ENCODE measurements at places on chromosomes 7 and 10.

GRCh38 chr10:128530301-128530700 lies 404.1 kb upstream of the MKI67 start:
- DNase-seq: no peak

- DNase-seq: no peak
Observed at GRCh38 chr7:133703547-133703946, 423.6 kb upstream of the LRGUK start.

DNA sequence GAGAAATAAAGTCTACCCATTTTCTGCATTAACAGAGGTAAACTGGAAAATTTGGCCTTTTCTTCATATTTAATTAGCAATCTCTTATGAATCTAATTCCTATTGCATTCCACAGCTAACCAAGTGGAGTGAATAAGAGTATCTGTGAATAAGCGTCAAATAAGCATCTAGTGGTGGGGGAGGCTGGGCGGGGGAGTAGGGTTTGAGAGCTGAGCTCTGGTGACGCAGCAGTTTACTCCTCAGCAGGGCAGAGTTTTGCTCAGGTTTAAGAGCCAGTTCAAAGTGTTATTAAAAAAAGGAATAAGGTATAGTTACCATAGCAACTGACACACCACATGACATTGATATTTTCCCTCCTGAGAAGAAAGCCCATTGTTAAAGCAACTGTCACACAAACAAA lies 1346.8 kb upstream of the CELF2 start:
- DNase-seq: no peak

DNA sequence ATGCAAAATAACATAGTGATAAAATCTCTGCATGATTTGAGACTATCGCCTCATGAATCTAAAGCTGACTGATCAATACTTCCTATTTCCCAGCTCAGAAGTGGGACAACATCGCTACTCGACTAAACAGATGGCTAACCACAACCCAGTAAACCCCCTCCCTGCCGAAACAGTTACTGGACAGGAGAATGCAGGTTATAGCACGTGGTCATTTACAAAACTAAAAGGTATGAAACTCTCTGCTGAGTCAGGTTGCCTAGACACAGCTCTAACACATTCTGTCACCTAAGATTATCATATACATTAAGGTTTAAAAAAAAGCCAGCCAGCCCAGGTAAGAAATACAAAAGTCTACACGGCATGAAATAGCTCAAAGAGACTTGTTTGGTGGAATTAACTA lies 64.0 kb downstream of the CTBP2 start:
- no peak for DNase-seq

- no peak for DNase-seq
Observed at GRCh38 chr7:151080067-151080521, 515 bp downstream of the FASTK start.

DNA sequence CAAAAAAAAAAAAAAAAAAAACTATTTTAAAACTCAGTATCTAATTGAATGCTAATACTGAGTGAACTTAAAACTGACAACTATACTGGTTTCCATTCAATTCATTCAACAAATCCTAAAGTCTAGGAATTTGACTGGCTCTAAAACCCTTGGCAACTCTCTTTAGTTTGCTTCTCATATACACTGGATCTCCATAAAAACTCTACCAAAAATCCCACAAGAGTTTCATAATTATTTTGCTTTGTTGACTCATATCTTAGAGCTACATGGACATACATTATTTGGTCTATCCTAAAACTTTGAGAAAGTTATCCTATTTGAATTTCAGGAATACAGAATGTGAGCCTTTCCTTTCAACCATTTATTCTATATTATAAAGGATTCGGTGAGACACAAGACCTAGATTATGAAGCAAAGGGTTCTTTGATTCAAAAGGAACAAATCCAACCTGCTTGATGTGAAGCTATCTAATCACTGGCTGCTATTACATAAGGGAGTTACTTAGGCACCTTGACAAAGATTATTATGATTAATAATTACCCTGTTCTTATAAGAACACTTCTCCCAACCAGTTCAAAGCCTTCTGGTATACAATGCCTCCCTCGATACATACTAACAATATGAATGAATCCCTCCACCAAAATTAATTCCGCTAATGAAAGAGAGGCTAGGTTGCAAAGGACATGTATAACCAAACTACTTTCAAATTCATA lies 15.8 kb upstream of the KMT2E start:
- no peak for DNase-seq

DNA sequence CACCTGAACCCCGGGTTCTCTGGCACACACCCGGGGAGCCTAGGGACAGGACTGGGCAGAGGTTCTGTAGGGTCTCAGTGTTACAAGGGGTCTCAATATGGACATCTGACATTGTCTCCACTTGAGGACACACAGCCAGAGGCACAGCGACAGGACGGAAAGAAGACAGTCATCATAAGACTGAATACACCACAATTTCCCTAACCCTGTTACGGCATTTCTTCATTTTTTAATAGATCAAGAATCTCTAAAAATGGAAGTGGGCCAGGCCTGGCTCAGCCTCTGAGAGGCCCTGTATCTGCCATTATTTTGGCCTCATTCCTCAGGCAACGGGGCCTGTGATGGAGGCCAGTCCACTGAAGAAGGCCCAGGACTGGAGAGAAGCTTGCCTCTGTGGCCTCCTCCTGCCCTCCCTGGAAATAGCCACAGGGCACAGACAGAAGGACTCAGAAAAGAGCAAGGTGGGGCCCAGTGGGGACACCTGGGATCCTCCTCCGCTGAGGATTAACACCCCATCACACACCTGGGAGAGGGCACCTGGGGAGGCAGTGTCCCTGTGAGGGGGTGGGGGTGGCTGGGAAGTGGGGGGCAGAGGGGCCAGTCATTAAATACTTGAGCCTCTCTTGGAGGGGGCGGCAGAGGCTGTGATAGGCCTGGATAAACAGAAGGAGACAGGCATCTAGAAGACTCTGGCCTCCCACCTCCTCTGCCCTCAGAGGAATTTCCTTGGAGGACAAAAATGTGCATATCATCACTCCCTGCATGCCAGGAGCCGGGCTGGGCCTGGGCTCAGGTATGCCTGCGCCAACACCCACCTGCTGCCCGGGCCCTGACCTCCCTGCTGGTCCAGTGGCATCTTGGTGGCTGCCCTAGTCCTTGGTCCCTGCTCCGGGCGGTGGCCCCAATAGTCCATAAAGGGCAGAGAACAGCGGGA lies 8.0 kb downstream of the SPOCK2 start:
- DNase-seq: no peak

DNA sequence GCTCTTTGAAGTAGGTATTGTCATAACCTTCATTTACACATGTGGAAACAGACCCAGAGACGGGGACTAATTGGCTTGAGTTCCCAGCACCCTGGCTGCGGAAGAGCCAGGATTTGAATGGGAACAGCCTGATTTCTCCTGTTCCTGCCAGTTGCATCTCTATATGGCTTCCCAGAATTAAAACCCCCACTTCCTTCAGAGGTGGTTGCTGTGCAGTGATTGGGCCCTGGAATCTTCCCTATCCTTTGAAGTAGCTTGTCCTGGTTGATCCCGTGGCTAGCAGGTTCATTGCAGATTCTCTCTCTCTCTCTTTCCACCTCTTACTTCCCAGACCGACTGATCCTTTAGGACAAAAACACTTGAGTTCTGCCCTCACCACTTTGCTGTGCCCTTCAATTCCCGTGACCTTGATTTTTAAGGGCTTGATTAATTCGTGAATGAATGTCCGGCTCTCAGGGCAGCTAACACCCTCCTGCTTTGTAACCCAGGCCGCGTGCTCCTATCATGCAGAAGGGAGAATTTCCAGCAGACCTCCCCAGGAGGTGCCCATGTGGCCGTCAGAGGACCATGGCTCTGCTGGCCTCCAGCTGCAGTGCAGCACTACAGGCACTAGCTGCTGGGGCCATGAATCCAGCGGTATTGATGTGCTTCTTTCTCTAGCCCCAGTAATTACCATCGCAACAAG lies 120.6 kb upstream of the AGK start:
- no peak for DNase-seq

DNA sequence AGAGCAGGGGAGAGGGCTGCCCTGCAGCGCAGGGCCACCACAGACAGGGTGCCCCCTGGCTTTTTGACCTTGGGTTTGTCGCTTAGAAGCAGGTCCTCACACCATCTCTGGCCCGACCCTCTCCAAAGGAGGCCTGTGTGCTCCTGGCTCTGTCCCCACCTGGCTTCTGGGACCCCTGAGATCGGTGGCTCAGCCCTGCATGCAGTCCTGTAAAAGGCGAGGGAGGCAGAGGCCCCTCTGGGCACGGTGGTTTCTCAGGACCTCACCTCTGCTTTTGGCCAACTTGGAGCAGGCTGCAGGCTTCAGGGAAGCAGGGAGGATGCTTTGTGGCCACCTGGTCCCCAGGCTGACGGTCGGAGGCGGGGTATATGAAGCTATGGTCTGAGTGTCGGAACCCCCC lies 21.4 kb downstream of the WDR86 start:
- no peak for DNase-seq

- no peak for DNase-seq
Observed at GRCh38 chr10:118980870-118981269, 48.6 kb upstream of the NANOS1 start.

GRCh38 chr7:803243-803635 lies 29.0 kb upstream of the SUN1 start:
- no peak for DNase-seq

GRCh38 chr10:43352951-43353350 lies 18.5 kb upstream of the FXYD4 start:
- DNase-seq: no peak

DNA sequence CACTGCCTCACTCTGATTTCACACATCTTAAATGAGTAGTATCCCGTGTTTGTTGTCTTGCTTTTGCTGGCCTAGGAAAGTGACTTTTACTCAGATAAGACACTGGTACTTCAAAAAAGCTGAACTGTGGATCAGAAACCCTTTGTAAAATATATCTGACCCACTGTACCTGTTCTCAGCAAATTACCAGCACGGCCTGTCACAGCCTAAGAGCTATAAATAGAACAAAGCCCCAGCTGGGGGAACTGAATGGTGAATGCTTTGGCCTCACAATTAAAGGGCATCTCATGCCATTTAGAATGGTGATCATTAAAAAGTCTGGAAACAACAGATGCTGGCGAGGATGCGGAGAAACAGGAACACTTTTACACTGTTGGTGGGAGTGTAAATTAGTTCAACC lies 76.1 kb downstream of the CREB3L2 start:
- DNase-seq: no peak

GRCh38 chr7:27709137-27710075 lies 30.6 kb upstream of the TAX1BP1 start:
- DNase-seq: no peak

DNA sequence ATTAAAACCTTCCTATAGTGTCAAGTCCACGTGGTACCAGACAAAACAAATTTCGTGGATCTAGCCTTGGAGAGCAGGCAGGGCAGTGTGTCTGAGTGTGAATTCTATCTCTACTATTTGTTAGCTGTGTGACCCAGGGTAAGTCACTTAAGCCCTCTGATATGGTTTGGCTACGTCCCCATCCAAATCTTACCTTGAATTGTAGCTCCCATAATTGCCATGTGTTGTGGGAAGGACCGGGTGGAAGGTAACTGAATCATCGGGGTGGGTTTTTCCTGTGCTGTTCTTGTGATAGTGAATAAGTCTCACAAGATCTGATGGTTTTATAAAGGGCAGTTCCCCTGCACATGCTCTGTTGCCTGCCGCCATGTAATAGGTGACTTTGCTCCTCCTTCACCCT lies 2.8 kb upstream of the NPFFR1 start:
- no peak for DNase-seq

DNA sequence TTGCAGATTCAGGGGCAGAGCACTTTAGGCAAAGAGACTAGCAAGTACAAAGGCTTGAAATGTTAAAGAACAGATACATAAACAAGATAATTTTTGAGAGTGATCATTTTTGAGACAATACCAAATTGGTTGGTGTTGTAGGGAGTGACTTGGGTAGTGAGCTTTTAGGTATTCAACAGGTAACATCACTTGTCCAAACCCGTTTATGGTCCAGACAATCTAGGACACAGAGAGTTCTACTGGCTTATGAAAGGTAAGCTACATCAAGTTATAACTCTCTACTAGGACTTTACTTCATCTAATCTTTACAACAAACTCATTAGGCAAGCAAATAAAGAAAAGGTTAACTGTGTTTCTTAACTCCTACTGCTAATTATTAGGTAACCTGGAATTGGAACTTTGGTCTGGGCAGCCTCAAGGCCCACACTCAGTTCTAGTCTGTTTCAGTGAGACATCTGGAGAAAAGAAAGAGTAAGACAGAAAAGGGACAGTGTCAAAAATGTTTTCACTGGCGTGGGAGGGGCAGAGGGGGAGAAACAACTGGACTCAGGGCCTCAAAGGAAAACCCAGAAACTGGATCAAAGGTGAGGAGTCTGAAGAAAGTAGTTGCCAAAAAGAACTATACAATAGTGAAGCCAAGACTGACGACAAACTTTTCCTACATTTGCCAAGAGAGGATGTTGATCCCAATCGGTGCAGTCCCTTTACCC lies 39.2 kb downstream of the GNAT3 start:
- DNase-seq: no peak

- DNase-seq: no peak
Observed at GRCh38 chr7:91632234-91632940, 248.1 kb downstream of the MTERF1 start.

- DNase-seq: no peak
Observed at GRCh38 chr7:151837285-151838042, 39.5 kb downstream of the PRKAG2 start.

DNA sequence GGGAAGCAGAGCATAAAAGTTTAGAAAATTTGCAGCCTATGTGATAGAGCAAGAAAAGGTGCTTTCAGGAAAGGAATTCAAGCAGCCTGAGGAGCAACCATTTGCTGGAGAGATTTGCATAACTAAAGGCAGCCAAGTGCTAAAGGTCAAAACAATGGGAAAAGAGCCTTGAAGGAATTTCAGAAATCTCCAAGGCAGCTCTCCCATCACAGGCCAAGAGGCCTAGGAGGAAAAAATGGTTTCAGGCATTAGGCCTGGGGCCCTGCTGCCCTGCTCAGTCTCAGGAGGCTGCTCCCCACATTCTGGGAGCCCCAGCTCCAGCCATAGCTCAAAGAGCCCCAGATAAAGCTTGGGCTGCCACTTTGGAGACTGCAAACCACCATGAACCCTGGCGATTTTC lies 95.9 kb upstream of the UNC5B start:
- no peak for DNase-seq

DNA sequence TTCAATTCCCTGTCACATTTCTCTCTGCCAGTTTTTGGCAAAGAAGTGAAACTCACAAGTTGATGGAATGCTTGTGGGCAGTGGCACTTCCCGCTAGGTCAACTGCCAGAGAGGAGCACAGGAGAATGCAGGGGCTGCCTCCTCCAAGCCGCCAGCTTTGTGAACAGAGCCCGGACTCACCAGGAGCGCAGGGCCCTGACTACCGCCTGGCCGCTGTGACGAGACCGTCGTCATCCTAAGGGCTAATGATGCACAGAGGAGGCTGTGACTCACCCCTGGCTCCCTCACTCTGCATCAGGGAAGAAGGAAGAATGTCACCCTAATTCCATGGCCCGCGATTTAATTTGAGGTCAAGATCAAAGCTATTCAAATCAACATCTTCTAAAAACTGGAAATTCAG lies 123.9 kb downstream of the TAX1BP1 start:
- DNase-seq: no peak

- DNase-seq: no peak
Observed at GRCh38 chr7:158606671-158607424, 19.2 kb upstream of the PTPRN2 start.

All from activated T-helper 1 cell treated with anti-CD3 and anti-CD28 coated beads, Interleukin-2, amount 50 U/mL, for 16 hours (primary cell).